ENCODE measurements at places on chromosomes 1 and 21.

- DNase-seq: no peak
These were observed 72.8 kb downstream of the ETS2 start for GRCh38 chr21:38878379-38879179.

GRCh38 chr1:52332411-52332810, 33.6 kb downstream of the CC2D1B start:
- DNase-seq: no peak

DNA sequence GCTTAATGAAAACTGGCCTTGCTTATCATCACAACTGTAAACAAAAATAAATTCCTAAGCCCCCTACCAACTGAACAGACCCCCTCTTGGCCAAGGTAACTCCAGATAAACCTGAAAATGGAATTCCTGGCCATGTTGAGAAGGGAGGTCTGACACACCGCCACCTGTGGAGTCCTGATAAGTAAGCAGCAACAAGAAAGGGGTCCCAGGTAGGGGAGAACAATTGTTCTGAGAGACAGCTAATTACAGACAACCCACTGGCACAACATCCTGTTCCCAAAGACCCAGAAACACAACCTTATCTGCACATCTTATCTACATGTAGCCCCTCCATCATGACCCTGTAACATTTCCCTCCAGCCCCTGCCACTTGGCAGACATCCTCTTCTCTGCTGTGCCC, 91.2 kb upstream of the TNR start:
- no peak for DNase-seq

- no peak for DNase-seq
These were observed 50.9 kb downstream of the EVA1C start for GRCh38 chr21:32463367-32463766.

GRCh38 chr1:33641104-33641830, 168.8 kb downstream of the ZSCAN20 start:
- no peak for DNase-seq

GRCh38 chr1:93323185-93323820, 22.4 kb upstream of the DR1 start:
- no peak for DNase-seq

- no peak for DNase-seq
These were observed 102.4 kb downstream of the FMN2 start for GRCh38 chr1:240194120-240194519.

- DNase-seq: no peak
These were observed 994.9 kb downstream of the ADGRL2 start for GRCh38 chr1:82795508-82796149.

GRCh38 chr21:42383331-42383730, 12.5 kb downstream of the TMPRSS3 start:
- no peak for DNase-seq

DNA sequence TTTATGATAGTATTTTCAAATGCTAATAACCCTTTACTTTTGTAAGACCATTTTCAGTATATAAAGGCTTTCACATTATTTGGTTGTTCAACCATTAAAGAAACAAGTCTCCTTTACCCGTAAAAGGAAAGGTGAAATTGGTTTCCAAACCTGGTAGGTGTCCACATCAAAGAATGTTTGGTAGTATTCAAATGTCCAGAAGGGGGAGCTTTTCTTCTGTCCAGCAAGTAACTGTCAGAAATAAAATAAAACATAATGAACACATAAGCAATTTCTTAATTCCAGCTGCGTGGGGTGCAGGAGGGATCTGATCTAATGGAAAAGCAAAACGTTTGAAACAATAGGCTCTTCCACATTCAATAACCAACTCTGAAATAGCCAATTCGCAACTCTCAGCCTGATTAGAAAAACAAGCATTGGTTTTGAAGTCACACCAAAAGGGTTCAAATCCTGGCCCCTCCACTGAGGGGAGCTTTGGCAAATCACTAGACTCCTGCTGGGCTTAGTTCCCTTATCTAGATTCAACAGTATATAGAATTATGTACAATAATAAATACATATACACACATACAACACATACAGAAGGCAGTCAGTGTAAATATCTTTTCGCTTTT, 11.0 kb downstream of the YIPF1 start:
- no peak for DNase-seq

- no peak for DNase-seq
These were observed 3.6 kb downstream of the KIF2C start for GRCh38 chr1:44743211-44743610.

- no peak for DNase-seq
These were observed 36.4 kb downstream of the HS2ST1 start for GRCh38 chr1:86950712-86951419.

GRCh38 chr1:114278430-114278829, 124.8 kb upstream of the SYT6 start:
- no peak for DNase-seq

GRCh38 chr1:225712391-225712790, 59.5 kb upstream of the ENAH start:
- DNase-seq: no peak

DNA sequence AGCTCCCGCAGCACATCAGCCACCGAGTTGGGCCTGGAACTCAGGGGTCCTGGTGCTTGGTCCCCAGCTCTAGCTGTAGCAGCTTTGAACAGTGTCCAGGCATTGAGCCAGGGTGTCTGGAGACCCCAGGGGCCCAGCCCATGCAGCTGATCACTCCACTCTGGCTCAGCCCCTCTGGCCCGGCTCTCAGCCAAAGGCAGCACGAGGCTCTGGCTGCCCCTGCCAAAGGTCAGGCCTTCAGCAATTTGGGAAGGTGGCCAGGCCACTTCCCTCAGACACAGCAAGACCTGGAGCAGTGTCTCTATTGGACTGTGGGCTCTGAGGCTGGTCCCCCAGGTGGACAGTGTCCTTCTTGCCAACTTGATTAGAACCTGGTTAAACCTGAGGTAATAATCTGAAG, 34.4 kb upstream of the RNF19B start:
- no peak for DNase-seq

- no peak for DNase-seq
These were observed 45.6 kb downstream of the IRF2BP2 start for GRCh38 chr1:234564035-234565029.

DNA sequence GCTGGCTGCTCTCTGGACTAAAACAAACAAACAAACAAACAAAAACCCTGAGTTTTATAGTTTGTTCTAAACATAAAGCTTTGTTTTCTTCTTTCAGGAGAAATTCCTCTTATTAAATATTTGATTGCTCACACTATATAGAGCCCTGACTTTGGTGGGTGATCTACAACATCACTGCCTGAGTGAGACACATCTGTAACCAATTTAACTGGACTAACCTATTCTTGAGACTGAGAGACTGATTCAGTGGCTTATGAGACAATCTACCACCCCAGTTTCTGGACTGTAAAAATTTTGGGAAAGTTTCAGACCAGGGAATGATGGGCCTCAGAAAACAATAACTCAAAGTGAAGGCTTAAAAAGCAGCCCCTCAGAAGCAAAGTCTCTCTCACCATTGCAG, 537.0 kb downstream of the NEGR1 start:
- DNase-seq: no peak

GRCh38 chr1:92273039-92273438, 25.7 kb downstream of the GLMN start:
- no peak for DNase-seq

GRCh38 chr1:1000357-1001056, 610 bp upstream of the HES4 start:
- no peak for DNase-seq

- no peak for DNase-seq
These were observed 27.9 kb downstream of the OVAAL start for GRCh38 chr1:180586671-180587155.

DNA sequence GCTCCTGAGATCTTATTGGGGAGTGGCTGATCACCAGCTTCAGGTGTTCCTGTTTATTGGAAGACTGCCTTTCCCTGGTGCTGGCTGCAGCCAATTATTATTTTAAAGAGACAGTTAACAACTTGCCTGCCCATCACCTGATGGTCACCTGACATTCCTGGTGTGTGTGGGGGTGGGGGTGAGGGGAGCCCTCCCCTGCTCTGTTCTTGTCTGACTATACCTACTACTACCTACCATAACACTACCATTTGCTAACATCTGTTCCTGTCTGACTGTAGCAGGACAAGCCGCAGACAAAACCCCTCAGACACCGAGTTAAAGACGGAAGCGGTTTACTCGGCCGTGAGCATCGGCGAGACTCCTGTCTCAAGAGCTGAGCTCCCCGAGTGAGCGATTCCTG, 54.9 kb upstream of the NBPF3 start:
- no peak for DNase-seq

- no peak for DNase-seq
These were observed 100.6 kb upstream of the VAMP3 start for GRCh38 chr1:7670334-7671145.

- no peak for DNase-seq
These were observed 12.8 kb upstream of the PLA2G2E start for GRCh38 chr1:19936061-19936750.

DNA sequence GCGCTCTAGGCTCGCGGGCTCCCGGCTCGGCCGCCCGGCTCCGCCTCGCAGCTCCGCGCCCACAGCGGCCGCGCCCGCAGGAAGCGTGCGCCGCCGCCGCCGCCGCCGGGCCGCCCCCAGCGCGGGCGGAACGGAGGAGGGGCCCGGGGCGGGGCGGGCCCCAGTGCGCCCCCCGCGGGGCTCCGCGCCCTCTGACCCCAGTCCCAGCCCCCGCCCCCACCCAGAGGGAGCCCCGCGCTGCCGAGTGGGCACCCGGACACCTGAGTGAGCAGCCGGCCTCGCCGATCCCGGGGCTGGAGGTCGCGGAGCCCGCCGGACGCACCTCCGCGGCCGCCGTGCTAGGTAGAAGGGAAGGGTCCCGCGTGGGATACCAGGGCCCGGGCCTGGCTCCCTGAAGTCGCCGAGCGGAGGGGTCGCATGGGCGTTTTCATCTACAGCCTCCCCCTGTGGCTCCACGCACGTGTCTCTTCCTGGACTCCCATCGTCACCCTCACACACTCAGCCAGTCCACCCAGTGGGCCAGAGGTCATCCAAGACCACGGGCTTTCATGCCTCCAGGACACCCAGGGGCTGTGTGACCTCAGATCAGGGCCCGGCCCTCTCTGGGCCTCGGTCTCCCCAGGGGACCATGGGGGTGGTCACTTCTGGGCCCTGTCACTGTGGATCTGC, at the start of gene SDC3:
Gene SDC3 (minus strand): TSS at position 63 of the 669 bp plus-strand sequence. CDS start 172 bp downstream, outside the sequence.
- no peak for DNase-seq

DNA sequence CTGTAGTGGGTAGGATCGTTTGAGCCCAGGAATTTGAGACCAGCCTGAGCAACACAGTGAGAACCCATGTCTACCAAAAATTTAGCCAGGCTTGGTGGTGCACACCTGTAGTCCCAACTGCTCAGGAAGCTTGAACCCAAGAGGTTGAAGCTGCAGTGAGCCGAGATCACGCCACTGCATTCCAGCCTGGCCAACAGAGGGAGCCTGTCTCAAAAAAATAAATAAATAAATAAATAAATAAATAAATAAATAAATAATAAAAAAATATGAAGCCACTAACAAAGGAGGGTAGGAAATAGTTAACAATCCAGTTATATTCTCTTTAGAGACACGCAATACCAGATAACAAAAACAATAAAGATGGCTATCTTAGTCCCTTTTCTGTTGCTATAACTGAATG, 11.9 kb upstream of the CBR3 start:
- no peak for DNase-seq

DNA sequence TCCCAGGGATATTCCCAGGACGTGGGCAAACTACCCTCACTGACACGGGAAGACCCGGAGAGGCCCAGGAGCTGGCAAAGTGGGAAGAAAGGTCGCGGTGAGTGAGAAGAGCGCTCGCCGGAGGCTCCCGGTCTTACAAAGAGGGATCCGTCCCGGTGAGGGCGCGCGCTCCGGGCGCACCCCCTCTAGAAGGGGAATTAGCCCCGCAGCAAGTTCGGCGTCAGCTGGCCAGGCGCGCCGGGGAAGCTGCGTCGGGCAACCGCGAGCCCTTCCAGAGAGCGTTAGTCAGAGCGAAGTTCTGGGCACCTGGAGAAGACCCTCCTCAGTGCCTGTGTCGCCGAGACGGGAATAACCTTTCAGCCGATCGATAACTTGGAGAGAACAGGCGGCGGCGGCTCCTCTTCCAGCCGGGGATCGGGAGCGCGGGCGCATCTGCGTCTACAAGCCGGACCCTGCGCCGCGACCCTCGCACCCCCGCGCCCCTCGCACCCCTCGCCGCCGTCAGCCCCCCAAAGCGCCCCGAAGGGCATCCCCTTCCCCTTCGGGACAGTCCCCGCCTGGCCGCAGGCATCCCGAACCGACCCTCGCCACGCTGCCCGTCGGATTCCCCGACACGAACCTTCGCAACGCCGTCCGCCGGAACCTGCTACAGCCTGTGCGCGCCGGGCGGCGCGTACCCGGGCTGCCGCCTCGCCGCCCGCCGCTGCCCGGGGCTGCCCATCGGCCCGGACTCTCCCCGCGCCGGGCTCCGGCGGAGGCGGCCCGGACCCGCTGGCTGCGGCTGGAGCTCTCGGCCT, 485 bp downstream of the SIPA1L2 start:
- no peak for DNase-seq

- no peak for DNase-seq
These were observed 30.3 kb upstream of the COL6A2 start for GRCh38 chr21:46067505-46068201.

DNA sequence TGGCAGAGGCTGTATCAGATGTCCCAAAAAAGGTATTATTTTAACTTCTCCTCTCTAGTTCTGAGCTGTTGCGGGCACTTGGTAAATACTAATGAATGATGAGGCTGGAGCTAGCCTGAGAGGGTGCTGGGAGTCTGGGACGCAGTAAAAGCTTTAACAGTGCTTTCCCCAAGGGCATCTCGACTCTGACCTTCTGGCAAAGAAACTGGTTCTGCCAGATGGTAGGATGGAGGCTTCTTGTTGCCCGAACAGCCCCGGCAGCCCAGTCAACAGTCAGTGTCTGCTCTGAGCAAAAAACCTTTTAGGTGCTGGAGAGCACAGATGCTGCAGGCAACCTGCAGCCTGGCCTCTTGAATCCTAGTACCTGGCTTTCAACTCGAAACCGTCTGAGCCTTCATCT, 2.5 kb upstream of the PNRC2 start:
- DNase-seq: no peak

DNA sequence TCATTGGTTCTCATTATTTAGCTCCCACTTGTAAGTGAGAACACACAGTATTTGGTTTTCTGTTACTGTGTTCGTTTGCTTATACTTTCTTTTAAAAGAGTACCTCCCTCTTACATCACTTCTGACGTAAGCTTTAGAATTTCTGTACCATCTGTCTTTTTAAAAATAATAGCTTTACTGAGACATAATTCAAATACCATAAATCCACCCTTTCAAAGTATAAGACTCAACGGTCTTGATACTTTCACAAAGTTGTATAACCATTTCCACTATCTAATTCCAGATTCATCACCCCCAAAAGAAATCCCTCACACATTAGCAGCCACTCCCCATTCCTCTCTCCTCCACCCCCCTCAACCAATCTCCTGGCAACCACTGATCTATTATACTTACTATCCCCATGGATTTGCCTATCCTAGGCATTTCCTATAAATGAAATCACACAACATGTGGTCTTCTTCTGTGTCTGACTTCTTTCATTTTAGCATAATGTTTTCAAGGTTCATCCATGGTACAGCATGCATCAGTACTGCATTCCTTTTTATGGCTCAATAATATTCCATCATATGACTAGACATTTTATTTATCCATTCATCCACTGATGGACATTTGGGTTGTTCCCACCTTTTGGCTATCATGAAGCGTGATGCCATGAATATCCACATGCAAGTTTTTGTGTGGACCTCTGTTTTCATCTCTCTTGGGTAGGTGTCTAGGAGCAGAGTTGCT, 104.7 kb downstream of the HLCS start:
- no peak for DNase-seq

Measured in stimulated activated CD4-positive, alpha-beta T cell treated with anti-CD3 and anti-CD28 coated beads, Interleukin-15, amount 100 ng/mL, for 1 hour (primary cell).